ENCODE measurements at places on chromosomes 6 and 20.

DNA sequence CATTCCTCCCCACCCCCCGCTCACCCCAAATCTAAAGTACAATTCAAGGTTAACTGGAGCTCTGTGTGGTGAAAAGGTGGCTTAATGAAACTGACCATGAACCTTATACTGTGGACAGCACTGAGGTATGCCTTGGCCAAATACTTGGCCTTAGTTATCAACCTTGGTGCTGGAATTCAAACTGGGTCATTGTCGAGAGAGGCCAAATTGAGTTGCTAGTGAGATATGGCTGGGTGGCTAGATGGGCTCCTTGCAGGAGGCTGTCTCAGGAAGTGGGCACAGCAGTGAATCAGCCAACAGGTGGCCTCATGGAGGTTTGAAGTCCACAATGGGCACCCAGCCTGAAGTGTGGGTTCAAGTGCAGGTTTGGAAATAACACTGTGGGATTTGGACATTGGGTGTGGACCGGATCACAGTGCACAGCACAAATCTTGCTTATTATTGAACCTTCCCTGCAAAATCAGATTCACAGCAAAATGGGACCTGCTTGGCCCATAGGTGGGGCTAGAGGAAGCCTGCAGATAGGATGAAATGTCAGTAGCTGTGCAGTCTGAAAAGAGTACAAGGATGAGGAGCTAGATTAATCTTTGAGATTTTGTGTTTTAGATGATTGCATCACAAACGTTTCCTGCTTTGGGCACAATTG, 5.6 kb upstream of the BTBD3 start:
- DNase-seq = no peak

DNA sequence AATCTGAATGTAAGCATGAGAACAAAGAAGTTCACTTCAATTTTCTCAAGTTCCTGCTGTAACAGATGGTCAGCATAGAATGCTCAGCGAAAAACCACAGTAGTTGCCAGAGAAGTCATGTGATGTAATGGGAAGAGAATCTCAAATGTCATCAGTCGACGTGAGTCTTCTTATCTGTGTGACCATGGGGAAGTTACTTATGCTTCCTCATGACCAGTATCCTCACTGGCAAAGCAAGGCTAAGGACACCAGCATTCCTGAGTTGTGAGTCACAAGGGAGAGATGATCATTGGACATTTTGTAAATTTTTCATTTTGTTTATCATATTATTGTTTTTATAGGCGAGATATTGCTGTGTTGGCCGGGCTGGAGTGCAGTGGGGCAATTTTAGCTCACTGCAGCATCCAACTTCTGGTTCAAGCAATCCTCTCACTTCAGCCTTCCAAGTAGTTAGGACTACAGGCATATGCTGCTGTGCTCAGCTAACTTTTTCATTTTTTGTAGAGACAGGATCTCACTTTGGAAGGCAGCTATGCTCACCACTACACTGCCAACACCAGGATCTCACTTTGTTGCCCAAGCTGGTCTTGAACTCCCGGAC, 21.9 kb downstream of the SGK1 start:
- DNase-seq = no peak

DNA sequence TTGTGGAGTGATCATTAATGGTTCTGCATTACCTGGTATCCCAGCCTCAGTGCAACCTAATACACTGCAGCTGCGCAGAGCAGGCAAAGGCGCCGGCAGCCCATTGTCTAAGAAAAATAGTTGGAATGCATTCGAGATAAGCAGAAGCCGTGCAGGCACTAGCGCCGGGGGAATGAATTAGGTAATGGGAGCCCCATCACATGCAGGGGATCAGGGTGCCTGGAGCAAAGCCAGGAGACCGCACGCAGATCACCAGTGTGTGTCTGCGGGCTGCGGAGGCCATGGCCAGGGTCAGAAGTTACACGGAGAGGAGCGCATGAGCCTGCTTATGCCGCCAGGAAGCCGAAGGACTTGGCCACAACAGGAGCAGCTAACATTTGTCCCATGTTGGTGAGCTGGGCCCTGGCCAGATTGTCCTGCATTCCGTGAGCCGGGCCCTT, 156.8 kb downstream of the DLL1 start:
- DNase-seq = no peak

- DNase-seq = no peak
Measured at GRCh38 chr6:102853249-102853955, 1459.9 kb downstream of the GRIK2 start.

DNA sequence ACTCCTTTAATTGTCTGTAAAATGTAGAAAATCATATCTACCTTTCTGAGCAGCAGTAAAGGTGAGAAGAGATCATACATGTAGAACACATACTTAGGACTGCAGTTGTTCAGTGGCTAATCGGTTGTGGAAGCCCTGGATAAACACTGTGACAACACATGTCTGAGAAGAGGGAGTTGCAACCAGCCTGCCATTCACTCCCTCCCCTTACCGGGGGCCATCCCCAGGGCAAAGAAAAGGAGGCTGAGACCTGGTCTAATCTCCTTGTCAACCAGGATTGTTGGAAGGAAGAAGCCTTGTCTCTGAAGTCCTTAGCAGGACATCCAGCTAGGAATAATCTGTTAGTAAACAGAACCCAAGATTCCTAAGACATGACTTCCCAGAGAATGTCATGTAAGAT, 462.5 kb upstream of the AGPAT4 start:
- no peak for DNase-seq

DNA sequence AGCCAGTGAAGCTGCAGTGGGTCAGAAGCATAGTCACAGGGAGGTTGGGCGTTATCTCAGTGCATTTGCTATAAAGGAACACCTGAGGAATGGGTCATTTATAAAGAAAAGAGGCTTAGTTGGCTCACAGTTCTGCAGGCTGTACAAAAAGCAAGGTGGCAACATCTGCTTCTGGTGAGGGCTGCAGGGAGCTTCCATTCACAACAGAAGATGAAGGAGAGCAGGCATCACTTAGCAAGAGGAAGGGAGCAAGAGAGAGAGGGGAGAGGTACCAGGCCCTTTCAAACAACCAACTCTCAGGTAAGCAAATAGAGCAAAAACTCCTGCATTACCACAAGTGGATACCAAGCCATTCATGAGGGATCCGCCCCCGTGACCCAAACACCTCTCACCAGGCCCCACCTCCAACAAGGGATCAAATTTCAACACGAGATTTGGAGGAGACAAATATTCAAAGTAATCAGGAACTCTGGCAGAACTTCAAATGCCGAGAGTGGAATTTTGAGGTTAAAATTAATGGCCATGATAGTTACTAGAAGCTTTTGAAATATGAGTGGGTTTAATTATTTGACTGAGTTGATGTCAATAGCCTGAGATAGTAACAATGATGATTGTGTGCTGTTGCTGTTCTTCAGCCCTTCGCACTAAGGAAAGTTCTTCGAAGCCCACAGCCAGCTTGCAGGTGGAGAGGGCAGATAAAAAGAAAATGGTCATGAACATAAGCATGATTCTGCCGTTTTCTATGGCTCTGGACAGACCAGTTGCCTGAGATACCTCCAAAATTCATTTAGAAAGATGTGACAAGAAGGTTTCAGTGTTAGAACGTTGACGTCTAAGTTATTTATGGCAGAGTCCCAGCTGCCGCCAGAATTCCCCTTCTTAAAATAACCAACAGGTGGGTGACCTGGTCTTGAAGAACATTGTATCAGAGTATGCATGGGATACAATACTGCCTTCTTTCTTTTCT, 55.3 kb upstream of the ADTRP start:
- no peak for DNase-seq

DNA sequence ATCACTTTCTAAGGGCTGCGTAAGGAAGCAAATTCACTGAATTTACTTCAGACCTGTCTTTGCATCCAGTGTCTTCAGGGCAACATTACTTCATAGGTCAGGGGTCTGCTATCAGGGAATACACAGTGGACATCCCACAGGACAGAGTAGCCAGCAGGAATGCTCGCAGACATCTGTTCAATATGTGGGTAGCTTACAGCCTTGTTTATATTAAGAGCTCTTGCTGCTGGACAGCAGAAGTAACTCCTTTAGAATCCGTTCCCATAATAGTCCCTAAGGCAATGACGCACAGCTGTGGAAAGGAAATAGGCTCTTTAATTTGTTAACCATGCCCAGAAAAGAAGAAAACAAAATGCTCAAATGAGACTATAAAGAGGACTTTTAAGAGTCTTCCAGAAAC, 198.7 kb downstream of the MOXD1 start:
- no peak for DNase-seq

- DNase-seq = no peak
Measured at GRCh38 chr6:110613356-110613755, 136.9 kb upstream of the SLC22A16 start.

- no peak for DNase-seq
Measured at GRCh38 chr6:42225029-42225339, 7.3 kb upstream of the MRPS10 start.

DNA sequence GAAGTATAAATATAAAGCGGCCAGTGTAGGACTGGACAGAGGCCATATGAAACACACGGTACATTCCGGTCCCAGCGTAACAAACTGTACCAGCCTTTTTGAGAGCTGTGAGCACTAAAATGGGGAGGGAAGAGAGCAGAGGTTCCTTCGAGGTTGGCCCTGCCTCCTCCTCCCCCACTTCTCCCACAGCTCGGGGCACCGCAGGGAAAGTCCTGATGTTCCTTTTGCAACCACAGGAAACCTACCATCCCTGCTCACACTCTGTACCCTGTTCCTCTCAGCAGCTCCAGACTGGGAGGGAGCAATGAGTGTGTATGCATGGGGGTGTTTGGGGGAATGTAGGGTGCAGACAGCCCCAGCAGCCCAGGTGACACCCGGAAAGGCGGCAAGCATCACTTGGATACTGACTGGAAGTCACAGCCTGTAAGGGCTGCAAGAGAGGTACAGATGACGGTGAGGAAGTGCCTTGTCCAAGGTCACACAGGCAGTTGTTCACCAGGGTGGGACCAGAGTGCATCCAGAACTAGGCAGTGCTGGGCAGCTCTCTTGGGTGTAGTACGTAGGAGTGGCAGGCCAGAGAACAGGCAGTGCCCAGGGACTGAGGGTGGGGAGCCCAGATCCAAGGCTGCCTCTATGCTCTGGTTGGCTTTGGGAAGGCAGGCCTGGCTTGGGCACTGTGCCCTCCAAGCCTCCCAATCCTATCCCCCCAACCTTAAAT, 11.0 kb upstream of the ARMC12 start:
- no peak for DNase-seq

- no peak for DNase-seq
Measured at GRCh38 chr6:134065706-134066105, 13.3 kb upstream of the SLC2A12 start.

GRCh38 chr20:57374343-57374930, 16.8 kb upstream of the RBM38 start:
- no peak for DNase-seq

DNA sequence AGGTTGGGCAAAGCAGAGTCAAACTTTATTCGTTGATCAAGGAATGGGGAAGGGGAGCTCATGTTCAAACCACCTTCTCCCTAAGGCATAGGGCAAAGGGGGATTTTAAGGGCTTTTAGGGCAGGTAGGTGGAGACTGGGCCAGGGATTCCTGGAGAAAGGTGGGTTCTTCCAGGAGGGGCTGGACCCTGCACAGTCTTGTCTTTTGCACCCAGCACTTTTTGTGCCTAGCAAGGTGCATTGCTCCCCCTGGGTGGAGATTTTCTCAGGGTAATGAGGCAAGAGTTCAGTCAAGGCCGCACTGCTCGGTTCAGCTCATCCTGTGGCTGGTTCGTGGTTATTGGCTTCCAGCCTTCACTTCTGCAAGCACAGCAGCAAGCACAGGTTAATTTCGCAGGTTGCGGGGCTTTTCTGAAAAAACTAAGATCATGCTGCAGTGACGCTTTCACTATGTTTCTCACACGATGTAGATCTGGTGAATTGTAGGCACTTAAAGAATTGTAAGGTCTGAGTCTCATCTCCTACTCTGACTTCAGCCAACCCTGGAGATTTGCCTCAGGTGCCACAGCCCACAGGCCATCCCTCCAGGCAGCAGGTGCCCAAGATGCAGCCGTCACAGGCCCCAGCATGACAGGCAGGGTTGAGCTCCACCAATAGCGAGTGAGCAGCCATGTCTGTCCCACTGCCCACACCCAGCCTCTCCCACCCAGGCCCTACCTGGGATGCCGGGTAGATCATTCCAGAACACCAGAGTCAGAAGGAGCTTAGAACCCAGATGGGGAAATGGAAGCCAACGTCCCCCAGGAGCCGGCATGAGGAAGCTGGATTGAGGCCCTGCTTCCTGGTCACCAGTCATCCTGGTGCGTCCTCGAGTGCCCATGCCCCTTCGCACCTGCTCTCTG, 37.1 kb downstream of the SUN5 start:
- DNase-seq = no peak

DNA sequence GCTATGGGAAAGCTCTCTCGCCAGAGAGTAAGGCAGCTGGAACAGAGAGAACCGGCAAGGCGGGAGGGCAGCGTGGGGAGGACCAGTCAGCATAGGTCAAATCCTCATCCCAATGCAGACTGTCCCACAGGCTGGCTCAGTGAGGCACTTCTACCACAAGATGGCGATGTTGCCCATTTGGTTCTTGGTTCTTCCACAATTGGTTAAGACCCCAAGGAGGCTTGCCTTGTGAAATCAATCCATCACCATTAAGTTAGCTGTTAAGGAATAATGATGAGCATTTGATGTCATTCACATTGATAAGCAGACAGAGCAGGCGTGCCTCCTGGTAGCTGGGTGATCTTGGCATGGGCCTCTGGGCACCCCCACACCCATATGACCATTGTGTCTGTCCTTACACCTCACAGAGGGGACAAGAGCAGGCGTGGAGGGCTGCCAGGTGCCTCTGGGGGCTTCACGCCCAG, 2.4 kb downstream of the CSTL1 start:
- DNase-seq = no peak

DNA sequence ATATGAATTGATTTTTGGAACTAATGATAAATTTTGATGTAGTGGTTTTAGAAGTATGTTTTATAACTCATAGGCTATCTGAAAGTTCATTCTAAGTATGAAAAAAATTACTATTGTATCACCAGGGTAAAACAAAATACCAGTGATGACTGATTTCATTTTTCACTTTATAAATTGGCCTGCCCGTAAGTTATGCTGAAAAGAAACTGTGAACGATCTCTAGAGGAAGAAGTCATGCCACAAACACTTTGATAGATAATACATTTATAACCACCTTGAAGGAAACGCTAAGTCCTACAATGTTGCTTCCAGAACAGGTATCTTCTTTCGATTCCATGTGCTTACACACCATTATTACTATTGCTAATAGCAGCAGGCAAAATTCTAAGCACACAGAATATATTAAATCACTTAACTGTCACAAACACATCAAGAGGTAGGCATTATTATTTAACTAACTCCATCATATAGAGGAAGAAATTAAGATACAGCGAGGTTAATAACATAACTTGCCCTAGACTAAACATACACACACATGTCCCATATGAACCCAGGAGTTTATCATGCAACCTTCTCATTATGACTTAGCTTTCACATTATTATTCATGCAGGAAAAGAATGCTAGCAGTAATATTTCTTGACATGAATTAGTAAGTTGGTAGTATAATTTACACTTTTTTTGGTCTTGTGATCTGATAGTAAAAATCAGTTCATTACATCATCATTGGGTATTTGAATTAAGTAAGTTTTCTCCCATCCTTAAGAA, 44.7 kb downstream of the RGS17 start:
- no peak for DNase-seq

DNA sequence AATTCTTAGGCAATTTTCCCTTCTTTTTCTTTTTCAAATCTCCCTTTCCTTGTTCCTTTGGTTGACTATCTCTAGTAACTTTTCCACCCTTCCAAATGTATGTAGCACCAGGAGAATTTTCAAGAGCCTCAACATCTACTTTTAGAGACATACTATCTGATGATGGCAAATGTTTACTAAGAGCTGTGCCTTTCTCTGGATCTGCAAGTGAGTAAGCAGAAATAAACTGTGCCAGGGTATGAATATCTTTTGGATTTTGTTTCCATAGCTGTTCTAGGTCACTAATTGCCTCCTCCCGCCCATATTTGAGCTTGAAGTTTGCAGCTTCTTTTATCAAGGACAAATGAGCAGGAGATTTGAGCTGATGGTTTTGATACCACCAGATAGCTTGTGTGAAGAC, 69.5 kb downstream of the GTF2H5 start:
- no peak for DNase-seq

All from C1 segment of cervical spinal cord (tissue), 14 donors.